Panc1 (cell line): ENCODE measurements at places on chromosomes 11 and 22. TPM values are rescaled to one million over a fixed set of nuclear protein-coding genes. Genes with fewer than 3 reads are reported as not detected.

Gene EXT2
- 57.5 TPM for total RNA-seq

Gene PGA4
- total RNA-seq, result not detected

Gene SLN
- total RNA-seq, result not detected

Gene OR4D5
- total RNA-seq, result not detected

Gene EFCAB6
- 0.21 TPM for total RNA-seq

Gene C1QTNF4
- not detected for total RNA-seq

Gene LRRC56
- total RNA-seq, result 9.8 TPM

Gene GTF2H1
- 60.6 TPM for total RNA-seq

Gene LGALS12
- not detected for total RNA-seq

Gene TRPM5
- 0.08 TPM for total RNA-seq

Gene LRRC10B
- 0.23 TPM for total RNA-seq

Gene TBX10
- total RNA-seq, result not detected

Gene SNU13
- total RNA-seq, result 113 TPM

Gene ACRV1
- total RNA-seq, result 0.26 TPM

Gene LSP1
- total RNA-seq, result 0.90 TPM

Gene FIBIN
- not detected for total RNA-seq

Gene TM7SF2
- 85.4 TPM for total RNA-seq

Gene CELF1
- 160 TPM for total RNA-seq

Gene PANX1
- total RNA-seq, result 59.3 TPM

Gene TYR
- total RNA-seq, result not detected

Gene HSPB2
- total RNA-seq, result not detected

Gene IGSF9B
- 2.2 TPM for total RNA-seq
